ENCODE measurements at places on chromosomes 2 and 18. TPM values are rescaled to one million over a fixed set of nuclear protein-coding genes. Genes with fewer than 3 reads are reported as not detected.

The WDR12 gene
- 54.4 TPM for total RNA-seq

The MBD1 gene
- total RNA-seq, result 88.2 TPM

GRCh38 chr2:99489063-99489760 is 605 bp downstream of the REV1 start:
- peak; percentile 29 for DNase-seq
- no peaks in the 10 kb centered on the region for H3K36me3 ChIP-seq

DNA sequence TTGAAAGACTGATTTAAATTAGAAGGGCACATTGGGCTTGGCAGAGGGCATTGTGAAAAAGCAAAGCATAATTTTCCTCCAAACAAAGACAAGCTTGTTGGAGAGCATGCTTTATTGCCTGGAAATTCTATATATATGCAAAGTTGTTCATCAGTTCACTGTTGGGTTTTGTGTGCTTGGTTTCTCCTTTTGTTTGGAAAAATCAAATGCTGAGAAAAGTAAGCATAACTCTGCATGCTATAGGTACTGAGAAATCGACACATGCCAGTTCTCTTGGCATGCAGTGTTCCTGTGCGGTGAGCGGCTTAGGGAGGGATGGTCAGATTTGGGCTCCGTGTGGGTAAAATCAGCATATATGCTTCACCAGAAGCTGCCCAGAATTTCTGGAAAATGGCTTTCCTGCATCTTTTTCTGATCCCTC is 161.0 kb downstream of the RAPGEF4 start:
- H3K36me3 ChIP-seq, result no peaks in the 10 kb centered on the region
- DNase-seq, result no peak
- H3K4me3 ChIP-seq, result no peak overlapping the region
- peaks cover 44% of the 10 kb centered on the region for H3K4me1 ChIP-seq
- H3K27me3 ChIP-seq, result no peaks in the 10 kb centered on the region

The CFAP65 gene
- not detected for total RNA-seq

DNA sequence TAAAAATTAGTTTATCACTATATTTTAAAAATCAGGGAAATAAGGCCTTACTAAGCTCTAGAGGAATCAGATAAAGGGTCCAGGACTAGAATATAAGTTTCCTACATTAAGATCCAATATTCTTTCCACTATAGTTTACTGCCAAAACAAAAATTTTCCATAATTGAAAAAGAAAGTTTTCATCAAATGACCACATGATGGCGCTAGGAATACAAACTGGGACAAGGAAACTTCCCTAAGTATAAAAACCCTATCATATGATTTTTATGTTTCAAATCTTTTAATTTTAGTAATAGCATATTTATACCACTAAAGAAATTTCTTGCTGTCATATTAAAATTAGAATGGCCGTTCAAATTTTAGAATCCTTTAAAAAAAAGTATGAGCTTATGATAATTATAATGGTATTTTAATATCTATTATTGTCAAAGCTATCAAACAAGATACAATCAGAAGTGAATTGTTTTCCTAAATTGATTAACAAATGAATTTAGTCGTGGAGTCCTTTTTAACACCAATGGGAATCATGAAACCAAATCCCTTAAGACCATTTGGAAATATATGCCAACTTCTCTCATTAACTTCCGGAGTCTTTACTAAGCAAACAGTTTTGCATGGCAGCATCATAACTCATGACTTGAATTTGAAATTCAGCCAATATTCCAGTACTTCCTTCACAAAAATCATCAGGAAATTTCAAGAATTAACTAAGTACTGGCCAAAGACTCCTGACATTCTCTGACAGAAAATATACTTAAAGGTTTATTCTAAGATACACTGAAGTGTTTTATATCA is 70.3 kb downstream of the SCN1A start:
- H3K36me3 ChIP-seq, result no peaks in the 10 kb centered on the region
- H3K27ac ChIP-seq, result no peak overlapping the region
- H3K4me3 ChIP-seq, result no peak overlapping the region
- no peak for DNase-seq
- H3K4me1 ChIP-seq, result no peaks in the 10 kb centered on the region

DNA sequence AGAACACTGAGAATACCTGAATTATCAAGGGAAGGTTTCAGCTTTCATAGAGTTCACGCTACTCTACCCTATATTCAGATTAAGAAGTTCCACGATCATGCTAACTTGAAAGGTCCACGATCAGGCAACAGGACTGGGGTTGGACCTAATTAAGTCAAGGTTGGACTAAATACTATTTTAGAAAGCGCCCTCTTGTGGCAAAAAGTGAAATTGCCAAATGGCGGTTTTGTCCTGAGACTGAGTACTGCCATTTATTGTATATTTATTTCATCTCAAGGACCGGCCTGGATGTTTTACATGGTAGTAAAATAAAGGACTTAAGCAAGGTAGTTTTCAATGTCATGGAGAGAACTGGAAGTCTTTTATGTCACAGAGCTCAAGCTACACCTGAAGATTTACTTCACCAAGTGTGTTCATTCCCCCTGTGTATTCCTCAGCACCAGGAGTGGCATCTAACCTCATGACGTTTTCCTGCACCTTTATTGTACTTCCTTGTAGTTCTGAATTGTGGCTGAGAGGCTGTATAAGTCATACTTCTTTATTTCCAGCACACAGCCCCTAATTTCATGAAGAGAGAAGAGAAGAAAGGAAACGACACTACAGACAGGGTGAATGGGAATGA is 56.8 kb downstream of the SRD5A2 start:
- no peak overlapping the region for H3K27ac ChIP-seq
- no peak for DNase-seq
- H3K4me3 ChIP-seq, result no peak overlapping the region

DNA sequence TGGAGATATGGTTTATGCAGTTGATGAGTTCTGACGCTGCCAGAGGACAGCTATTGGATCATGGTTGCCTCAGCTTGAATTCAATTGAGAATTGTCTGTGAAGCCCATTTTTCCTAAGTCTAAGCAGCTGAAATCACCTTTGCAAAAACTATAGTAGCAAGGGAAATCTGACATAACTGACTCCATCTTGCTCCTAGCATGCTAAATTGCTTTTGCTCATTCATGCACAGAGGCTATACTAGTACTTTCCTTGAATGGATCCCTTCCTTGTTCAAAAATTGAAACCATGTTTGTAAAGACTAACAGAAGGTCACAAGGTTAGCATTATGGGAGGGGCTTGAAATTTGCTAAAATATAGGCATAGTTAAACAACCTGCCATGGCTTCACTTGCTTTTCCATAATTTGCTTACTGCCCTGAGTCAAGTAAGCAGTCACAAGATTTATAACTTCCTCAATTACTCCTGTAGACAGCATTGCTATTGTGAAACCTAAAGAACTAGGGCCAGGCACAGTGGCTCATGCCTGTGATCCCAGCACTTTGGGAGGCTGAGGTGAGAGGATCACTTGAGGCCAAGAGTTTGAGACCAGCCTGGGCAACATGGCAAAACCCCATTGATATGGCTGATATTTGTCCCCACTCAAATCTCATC is 41.2 kb downstream of the CHRNA1 start:
- no peaks in the 10 kb centered on the region for H3K27me3 ChIP-seq
- no peaks in the 10 kb centered on the region for H3K36me3 ChIP-seq
- H3K27ac ChIP-seq, result no peak overlapping the region
- no peak for DNase-seq

GRCh38 chr2:17813742-17814473 is 2.4 kb upstream of the MSGN1 start:
- peaks cover 10% of the 10 kb centered on the region for H3K4me1 ChIP-seq
- DNase-seq, result no peak
- no peak overlapping the region for H3K4me3 ChIP-seq
- H3K27me3 ChIP-seq, result peaks cover 3% of the 10 kb centered on the region

DNA sequence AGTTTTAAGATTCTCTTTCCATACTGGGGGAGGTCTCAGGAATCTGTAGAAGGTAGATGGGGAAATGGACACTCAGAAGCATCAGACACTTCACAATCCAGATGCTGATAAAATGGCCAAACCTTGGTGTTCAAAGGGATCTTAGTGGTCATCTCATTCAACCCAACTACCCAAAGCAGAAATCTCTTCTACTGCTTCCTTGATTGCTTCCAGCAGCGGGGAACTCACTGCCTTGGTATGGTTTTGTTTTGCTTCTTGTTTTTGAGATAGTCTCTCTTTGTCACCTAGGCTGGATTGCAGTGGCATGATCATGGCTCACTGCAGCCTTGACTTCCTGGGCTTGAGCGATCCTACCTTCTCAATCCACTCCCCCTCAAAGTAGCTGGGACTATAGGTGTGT is 39.3 kb upstream of the PTMA start:
- H3K4me1 ChIP-seq, result peaks cover 45% of the 10 kb centered on the region
- no peaks in the 10 kb centered on the region for H3K36me3 ChIP-seq
- H3K27me3 ChIP-seq, result no peaks in the 10 kb centered on the region
- no peak for DNase-seq

GRCh38 chr2:173762864-173763263 is 202.3 kb downstream of the SP3 start:
- H3K4me3 ChIP-seq, result no peak overlapping the region
- H3K4me1 ChIP-seq, result peaks cover 8% of the 10 kb centered on the region
- H3K27me3 ChIP-seq, result no peaks in the 10 kb centered on the region
- no peak for DNase-seq
- no peak overlapping the region for H3K27ac ChIP-seq

Measured in mesothelial cell of epicardium (in vitro differentiated cells).